ENCODE measurements at places on chromosomes 2 and 18.

GRCh38 chr2:129281791-129282530, 697.5 kb upstream of the RAB6C start:
- DNase-seq, result no peak

DNA sequence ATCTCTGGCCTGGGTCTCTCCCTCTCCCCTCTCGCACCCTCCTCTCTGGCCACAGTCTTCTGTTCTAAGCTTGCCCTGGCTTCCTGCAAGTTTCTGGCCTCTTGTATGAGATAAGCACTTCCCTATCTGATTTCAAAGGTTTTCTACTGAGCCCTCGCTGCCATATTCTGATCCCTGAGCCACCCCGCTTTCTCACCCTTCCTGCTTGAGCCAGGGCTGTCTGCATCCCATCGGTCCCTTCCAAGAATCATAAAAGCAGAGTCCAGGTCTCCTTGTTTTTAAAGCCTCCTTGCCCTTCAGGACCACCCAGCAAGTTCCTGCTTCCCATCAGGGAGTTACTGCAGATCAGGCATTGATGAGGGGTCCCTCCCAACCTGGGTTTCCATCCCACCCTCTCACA, 110.2 kb downstream of the PRKCE start:
- DNase-seq, result no peak

GRCh38 chr18:79784071-79784913, 13.4 kb upstream of the KCNG2 start:
- DNase-seq, result no peak

GRCh38 chr2:3956892-3957291, 253.5 kb downstream of the DCDC2C start:
- DNase-seq, result no peak

- no peak for DNase-seq
These were observed 108.9 kb downstream of the CD226 start for GRCh38 chr18:69838620-69839411.

DNA sequence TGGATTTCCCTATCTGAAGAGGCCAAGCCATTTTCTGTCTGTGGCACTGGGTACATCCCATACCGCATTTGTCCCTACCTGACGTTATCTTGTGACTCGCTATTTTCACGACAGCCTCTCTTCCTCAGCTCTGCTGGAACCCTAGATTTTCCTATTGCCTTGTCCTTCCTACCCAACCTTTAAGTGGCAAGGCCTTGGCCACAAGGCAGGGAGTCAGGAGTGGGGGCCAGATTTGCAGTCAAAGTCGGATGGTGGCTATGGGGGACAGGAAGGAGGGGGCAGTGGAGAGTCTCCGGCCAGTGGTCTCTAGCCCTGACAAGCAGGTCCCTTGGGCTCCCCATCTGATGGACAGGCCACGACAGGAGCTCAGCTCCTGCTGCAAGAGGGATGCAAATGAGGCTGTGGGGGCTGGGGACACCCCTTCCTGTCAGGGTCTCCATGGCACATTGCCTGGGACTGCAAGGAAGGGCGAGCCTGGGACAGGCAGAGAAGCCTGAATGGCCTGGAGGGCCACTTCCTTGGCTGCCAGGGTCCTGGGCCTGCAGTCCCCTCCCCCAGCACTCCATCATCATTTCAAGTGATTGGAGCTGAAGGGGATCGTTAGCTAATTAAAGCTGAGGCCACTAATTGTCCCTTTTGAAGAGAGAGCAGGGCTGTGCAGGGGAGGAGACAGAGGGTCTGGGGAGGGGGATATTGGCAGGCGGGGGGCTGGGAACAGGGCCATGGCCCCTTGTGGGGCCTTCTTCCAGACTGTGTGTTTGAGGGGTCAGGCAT, 6.3 kb upstream of the ECEL1 start:
- DNase-seq, result no peak

- DNase-seq, result no peak
These were observed 161.3 kb downstream of the SPP2 start for GRCh38 chr2:234211797-234212196.

GRCh38 chr18:58195278-58195765, 151.3 kb downstream of the NEDD4L start:
- DNase-seq, result no peak

DNA sequence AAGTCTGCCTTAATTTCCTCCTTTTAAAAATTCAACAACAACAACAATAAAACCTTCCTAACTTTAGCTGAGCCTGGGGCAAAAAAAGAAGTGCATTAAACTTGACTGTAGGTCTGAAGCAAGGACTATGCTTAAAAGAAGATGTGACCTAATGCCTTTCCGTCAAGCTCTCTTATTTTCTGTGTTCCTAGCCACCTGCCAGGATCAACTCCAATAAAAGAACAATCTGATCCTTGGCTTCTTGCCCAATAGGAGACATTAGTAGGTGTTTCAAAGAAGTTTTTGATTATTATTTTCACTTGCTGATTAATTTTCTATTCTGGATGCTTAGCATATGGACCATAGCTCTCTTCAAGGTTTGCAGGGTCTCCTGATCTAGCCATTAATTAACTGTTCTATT, 237.5 kb downstream of the STK39 start:
- no peak for DNase-seq

GRCh38 chr2:158766524-158766923, 28.6 kb upstream of the DAPL1 start:
- no peak for DNase-seq

- DNase-seq, result no peak
These were observed 123.3 kb upstream of the SLC1A4 start for GRCh38 chr2:64865831-64866345.

DNA sequence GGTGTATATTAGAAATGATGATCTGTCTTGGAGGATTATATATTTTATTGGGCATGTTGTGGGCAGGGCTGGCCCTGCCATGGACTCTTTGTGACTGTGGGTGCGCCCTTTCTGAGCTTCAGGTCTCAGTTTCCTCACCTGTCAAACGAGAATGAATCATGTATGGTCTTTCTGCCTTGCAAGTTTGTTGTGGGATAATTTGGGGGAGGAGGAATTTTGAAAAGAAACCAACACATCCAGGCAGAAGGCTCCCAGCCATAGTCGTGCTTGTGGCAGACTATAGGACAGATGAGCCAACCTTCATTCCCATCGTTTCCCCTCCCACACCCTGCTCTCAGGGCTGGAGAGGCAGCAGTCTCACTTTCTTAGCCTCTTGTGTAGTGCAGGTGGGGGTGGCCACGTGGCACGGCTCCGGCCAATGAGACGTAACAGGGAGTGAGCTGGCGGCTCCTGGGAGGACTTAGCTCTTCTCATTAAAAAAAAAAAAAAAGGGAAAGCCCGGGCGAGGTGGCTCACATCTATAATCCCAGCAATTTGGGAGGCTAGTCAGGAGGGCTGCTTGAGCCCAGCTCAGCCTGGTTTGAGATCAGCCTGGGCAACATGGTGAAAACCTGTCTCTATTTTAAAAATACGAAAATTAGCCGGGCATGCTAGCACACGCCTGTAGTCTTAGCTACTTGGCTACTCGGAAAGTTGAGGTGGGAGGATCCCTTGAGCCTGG, 63.1 kb downstream of the RHOB start:
- DNase-seq, result no peak

GRCh38 chr2:205754924-205755321, 72.6 kb downstream of the NRP2 start:
- no peak for DNase-seq

DNA sequence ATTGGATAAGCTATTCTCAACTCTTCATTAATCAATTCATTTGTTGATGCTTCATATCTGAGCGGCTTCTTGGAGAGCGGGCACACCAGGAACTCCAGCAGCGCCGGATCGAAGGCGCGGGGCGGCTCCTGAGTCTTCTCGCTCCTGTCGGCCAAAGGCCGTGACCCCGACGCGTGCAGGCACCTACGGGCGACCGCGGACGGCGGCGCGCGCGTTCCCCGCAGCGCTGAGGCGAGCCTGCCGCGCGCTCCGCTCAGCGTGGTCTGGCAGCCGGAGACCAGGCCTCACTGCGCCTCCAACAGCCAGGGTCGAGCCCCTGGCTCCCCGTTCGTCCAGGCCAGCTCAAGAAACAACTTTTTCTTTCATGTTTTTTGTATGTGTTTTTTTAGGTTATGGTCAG, 97.5 kb downstream of the ICA1L start:
- no peak for DNase-seq

DNA sequence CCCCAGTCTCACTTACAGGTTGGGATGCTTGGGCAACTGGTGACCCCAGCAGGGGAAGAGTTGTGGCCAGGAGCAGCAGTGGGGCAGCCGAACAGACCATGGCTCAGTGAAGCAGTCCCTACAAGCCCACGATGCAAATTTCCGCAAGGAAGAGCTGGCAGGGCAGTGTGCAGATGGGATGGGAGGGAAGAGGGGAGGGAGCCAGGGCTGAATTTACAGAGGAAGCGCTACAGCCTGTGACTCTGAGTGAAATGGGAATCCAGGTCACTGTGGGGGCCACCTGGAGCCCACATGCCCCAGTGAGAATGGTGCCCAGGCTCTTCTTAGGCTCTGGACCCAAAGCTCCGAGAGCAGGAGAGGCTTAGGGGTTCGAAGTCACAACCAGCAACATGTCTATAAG, 27.0 kb upstream of the SELENOI start:
- DNase-seq, result no peak

- peak; percentile 22 for DNase-seq
These were observed 108.7 kb downstream of the DPP10 start for GRCh38 chr2:114550895-114551793.

GRCh38 chr2:227906991-227907390, 35.6 kb downstream of the DAW1 start:
- DNase-seq, result no peak

GRCh38 chr2:119223521-119224390, at the start of gene STEAP3:
Gene STEAP3, plus strand, starts transcription at chr2:119223834. Its CDS starts 7,179 bp downstream, at chr2:119231013.
- peak; percentile 91 for DNase-seq

- DNase-seq, result no peak
These were observed 558.2 kb upstream of the LINC00305 start for GRCh38 chr18:64707052-64707451.

DNA sequence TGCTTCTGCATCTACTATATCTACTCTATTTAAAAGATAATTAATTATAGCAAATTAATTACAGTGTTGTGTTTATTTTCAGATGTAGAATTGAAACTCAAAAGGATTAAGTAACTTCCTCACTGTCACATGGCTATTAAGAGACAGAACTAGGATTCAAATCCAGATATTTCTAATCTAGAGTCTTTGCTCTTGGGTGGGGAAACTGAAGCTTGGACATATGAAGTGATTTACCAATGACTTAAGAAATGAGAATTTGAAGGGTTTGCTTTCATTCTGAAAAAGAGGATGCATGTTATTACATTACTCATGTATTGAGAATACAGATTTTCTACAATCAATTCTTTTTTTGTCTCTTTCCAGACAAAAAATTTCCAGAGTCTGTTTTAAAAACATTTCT, 191.5 kb upstream of the SMAD7 start:
- no peak for DNase-seq

DNA sequence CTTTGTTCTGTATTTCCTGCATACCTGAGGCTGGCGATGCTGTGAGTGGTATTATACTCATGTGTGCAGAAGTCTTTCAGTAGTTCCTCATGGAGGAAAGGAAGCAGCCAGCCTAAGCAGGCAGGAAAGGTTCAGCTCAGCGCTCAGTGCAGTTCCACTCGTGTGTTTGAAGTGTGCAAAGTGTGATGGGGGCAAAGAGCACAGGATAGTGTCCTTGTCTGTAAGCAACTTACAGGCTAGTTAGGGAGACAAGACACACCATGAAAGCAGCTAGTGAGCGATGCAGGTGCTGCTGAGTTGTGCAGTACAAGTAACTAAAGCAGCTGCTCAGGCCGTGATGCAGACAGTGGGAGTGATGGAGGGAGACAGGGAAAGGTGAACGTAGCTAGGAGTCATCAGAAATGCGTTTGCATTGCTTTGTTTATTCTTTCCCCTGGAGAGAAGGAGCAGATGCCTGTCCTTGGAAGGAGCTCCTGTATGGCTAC, 146.2 kb downstream of the LDLRAD4 start:
- no peak for DNase-seq

DNA sequence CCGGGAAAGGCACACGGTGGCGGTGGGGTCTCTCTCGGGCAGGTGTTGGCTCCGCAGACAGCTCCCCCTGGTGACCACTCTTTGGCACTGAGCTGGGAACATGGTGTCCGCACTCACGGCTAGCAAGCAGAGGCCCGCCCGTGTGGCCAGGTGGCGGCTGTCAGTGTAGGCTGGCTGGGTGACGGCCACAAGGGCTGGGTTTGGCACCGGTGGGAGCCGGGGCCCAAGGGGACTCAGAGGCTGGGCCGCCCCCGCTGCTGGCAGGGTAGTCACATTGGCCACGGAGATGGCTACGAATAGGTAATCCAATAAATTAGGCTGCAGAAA, 1071.7 kb downstream of the RPIA start:
- peak; percentile 5 for DNase-seq

DNA sequence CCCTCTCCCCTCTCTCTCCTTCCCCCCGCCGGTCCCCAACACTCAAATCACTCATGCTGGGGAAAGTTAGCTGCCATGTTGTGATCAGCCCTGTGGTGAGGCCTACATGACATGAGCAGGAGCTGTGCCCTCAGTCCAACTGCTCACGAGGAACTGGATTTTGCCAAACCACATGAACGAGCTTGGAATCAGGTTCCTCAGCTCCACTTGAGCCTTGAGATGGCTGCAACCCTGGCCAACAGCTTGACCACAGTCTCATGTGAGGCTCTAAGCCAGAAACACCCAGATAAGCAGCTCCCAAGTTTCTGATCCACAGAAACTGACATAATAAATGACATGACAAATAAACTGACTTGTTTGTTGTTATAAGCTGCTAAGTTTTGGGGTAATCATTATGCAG, 38.4 kb downstream of the ARL4C start:
- DNase-seq, result no peak

GRCh38 chr2:66836851-66837250, 401.9 kb downstream of the MEIS1 start:
- no peak for DNase-seq

GRCh38 chr2:125696560-125696959, 959.4 kb upstream of the GYPC start:
- DNase-seq, result no peak

DNA sequence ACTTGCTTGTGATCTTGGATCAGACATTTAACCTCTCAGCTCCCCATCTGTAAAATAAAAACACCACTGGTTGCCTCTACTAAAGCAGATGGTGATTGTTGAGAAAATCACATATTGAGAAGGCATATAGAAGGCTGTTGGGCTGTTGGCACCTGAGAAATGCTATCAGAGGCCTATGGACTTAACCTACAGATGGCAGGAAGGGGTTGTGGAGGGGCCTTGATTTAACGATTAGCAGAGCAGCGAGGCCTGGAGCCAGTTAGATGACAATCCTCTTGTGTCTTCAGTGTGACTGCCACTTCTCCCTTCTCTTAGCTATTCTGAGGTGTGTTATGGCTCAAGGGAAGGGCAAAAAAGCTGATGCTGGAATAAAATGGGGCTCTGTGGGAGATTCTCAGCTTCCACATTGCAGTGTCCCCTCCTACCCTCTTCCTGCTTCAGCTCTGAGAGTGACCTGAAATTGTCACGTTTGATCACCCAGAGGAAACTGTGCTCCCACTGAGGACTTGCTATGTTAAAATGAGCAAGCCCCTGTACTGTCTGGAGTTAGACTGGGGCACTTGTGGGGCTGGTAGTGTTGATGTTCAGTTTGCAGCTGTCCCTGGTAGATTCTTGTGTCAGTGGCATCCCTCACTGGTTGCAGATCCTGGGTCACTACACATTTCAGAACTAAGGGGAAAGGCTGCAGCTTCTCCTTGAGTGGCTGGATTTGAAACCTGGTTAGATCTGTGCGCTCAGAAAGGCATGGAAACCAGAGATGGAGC, 31.5 kb downstream of the CXCR4 start:
- DNase-seq, result no peak

All from AG08396 (cell line).